ENCODE measurements at places on chromosomes 2 and 18.

- DNase-seq = no peak
Observed at GRCh38 chr2:84217456-84217855, 241.6 kb downstream of the SUCLG1 start.

DNA sequence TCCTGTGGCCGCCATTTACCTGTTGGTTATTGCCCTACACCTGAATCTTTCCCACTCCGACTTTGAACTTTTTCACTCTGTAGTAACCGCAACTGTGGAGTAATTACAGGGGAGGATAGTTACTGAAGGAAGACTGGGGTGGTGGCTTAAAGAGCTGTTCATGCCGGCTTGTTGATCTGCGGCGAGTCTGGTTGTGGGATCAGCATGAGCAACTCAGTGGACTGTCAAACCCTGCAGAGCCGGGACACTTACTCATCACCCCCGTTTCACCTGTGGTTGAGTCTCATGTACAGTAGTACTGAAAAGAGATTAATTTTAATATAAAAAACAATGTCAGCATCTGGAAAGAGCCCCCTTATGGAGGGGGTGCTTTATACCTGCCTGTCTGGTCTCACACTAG, 2.1 kb downstream of the ASB1 start:
- no peak for DNase-seq

DNA sequence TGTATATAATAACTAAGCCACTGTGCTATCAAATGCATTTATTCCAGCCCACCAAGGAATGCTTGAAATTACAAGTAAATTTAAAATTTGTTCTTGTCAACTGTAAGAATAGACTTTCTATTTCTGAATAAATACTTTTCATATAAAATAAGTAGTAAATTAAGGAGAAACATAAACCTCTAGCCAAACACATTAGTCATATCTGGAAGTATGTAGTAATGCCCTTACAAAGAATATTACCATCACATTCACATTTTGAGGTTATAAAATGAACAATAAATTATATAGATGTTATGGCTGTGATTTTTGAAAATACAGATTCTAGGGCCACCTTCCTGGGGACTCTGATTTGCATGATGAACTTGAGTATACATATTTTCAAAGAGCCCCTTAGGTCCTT, 54.7 kb downstream of the SERPINB7 start:
- DNase-seq = no peak

- no peak for DNase-seq
Observed at GRCh38 chr2:234768608-234769196, 183.1 kb upstream of the SH3BP4 start.

GRCh38 chr2:182080493-182080892, 94.8 kb downstream of the PPP1R1C start:
- no peak for DNase-seq

DNA sequence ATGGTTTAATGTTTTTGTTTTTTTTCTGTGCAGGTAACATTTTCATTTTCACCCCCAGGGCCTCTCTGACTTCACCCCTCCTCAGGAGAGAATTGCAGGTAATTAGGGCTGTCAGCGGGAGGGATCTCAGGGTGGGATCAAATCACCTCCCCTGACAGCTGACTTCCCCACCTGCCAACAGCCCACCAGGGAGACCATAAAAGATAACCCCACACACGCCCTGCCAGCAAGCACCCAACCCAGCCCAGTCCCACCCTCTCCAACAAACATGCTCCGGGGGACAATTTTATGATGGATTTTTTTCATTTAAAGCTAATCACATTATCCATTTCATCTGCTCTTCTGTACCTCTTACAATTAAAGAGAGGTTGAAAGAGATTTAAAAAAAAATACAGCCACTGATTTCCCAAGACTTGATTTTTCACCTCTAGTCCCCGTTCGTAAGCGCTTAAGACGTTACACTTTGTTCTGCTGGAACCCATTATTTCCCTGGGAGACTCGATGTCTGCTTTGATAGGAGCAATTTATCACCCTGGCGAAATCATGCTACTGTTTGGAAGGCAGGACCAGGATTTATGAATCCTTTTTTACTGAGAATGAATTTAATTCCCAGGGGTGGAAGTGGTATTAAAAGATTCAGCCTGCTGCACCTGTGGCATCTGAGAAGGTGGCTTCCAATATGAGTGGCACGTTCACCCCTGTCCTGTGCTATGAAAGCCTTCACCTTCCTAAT, 232.9 kb upstream of the ID2 start:
- DNase-seq = no peak

GRCh38 chr2:181190711-181191110, 210.3 kb downstream of the UBE2E3 start:
- no peak for DNase-seq

DNA sequence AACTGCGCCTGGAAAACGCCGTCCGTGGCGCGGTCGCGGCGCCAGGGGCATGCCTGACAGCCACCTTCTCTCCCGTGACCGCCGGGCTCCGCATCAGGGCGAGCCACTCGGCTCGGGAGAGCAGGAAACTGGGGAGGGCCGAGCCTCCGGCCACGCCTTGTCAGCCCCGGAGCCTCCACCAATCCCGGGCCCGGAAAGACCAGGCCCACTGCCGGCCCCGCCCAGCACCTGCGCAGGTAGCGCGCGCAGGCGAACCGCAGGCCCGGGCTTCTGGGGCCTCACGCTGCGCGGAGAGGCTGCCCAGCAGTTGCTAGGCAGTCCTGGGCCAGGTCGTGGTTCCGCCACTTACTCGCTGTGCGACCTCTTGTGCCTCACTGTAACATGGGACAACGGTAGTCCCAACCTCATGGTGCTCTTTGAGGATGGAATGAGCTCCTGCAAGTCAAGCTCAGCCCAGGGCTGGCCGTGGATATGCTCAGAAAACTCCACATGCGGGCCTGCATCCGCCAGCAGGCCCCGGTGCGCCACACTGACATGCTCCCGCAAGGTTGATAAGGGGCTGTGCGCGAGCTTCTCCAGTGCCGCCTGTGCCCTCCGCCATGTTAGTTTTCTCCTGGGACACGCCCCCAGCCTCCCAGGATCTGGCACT, 97.1 kb downstream of the INHBB start:
- no peak for DNase-seq

DNA sequence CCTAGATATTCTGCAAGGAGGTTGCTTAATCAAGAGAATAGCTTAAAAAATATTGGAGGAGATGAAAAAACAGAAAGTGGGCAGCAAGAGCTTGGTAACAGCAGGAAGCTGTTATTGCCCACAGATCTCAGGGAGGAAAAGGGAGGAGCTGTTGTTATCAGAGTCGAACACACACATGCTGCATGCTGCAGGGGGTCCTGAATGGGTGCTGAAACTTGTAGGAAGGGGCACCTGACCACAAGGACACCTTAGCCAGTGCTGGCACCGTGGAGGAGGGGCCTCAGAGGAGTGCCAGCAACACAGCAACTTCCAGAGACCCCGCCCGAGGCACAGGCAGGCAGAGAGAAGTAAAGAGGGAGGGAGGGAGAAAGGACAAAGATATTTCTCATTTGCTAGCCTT, 332.9 kb downstream of the SOCS6 start:
- DNase-seq = no peak

- DNase-seq = no peak
Observed at GRCh38 chr2:160381425-160381951, 112.1 kb downstream of the RBMS1 start.

DNA sequence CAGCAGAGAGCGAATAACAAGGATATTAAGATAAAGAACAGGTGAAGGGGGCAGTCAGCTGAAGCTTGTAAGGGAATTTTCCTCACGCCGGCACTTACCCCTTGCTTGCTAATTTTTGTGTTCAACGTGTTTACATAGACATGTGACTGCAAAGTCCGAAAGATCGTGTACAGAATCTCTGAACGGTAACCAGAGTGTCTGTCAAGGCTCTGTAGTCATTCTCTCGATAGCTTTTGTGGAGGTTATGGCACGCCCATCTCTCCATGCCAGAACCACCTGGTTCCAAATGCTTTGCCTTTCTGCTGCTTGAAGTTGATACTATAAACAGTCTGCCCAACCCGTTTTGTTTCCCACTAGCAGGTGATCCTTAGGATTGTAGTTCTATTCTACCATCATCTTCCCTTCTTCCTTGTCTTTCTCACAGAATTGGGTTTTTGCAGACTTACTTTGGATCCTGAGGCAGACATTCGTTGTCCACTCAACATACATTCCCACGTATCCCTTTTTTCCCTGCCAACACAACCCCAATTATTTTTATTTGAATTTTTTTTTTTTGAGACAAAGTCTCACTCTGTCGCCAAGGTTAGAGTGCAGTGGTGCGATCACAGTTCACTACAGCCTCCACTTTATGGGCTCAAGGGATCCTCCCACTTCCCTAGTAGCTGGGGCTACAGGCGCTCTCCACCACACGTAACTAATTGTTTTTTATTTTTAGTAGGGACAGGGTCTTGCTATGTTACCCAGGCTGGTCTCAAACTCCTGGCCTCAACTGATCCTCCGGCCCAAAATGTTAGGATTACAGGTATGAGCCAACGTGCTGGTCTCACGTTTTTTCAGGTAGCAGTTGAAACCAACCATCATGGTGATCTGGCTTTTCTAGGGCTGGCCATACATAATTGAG, 1.3 kb upstream of the USP34 start:
- DNase-seq = no peak

- DNase-seq = no peak
Observed at GRCh38 chr2:118510807-118511206, 336.6 kb downstream of the EN1 start.

DNA sequence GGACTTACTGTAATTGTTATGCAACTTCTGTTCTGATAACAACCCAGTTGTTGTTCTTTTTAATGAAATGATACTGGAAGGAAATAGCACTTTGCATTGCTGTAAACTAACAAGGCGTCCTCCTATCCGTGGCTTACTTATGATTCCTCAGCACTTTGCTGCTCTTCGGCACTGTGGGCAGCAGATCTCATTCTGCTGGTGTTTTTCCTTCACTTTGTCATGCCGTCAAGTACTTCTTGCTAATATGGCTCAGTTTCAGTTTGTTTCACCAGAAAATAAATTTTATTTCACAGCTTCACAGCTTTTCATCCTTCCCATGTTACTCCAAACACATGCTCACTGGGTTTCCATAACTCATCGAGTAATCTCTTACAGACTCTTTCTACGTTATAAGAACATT, 289.3 kb downstream of the MEIS1 start:
- no peak for DNase-seq

GRCh38 chr2:54708584-54709335, 14.7 kb upstream of the EML6 start:
- no peak for DNase-seq

DNA sequence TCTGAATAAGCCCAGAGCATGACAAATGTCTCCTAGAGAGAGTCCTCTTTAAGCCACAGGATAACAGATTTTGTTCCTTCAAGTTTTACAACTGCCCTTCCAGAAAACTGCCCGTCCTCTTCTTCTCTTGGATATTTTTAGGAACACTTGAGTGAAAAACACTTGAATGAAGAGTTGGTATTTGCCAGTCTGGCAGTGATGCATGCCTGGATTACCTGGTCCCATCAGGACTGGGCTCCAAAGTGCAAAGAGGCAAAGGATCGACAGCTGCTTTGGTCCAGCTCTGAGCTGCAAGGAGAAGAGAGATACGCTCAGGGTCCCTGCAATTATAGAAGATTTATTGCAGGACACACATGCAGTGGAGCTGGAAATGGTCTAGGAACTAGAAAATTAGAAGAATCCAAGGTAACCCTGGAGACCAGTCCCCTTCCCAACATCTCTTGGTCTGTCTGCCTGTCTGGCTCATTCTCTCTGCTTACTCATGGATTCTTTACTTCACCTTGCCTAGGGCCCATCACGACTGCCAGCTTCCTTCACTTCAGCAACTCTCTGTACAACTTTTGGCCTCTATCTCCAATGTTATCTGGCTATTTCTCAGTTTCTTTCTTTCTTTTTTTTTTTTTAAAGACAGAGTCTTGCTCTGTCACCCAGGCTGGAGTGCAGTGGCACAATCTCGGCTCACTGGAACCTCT, 112.1 kb upstream of the SIX2 start:
- DNase-seq = no peak

- DNase-seq = no peak
Observed at GRCh38 chr2:198468136-198468535, 663.7 kb downstream of the PLCL1 start.

- DNase-seq = no peak
Observed at GRCh38 chr18:45221363-45221762, 393.9 kb upstream of the SLC14A2 start.

GRCh38 chr2:13252615-13253014, 535.9 kb downstream of the TRIB2 start:
- DNase-seq = no peak

DNA sequence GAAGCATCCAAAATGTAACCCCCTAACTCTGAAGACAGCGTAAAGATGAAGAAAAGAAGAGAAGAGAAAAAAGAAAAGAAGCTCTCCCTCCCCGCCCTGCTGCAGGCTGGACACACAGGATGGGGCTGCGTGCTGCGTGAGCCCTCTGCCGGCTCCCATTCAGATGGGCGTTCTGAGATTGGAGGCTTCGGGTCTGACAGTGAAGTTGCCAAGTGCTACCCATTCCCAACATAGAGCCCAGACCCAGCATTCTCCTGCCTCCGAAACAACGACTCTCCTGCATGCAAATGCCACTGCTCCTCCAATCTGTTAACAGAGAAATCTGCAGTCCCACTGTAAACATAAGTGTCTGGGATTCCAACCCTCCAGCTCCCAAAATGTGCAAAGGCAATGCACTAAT, 234.9 kb downstream of the BCL11A start:
- DNase-seq = no peak

DNA sequence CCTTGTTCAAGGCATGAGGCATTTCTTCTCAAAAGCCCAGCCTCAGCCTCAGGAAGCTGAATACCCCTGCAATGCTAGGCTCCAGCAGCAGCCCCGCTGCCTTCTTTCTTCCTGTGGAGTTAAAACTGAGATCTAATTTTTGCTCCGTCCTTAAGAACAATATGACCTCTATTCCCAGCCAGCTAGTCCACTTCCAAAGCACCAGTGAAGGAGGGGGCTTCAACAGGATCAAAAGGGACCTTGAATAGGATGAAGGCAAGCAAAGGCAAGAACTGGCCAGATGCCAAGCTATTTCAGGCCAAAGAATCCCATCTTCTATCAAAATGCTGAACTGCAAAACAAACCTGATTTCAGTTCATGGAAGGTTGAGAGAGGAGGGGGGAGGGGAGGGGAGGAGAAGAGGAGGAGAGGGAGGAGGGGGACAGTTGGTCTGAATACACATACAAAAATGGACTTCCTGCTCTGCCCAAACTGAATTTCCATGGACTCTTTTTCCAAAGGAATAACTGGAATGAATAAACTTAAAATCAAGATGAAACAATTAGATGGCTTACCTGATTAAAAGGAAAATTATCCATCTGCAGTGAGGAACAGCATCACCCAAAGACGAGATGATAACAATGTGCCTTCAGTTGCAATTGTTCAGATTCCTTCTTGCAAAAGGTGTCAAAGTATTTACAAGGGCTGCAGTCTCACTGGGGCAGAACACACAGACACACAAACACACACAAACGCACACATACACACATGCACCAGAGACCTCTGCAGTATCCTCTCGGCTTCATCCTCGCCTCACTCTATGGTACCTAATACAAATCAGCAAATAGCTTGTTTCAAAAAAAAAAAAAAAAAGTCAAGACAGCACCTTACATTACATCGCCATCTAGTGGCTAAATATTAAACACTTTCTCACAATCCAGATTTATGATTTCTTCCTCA, at the start of gene SCN1A:
TSS of gene SCN1A (minus strand) at position 804 of the 939 bp plus-strand sequence. CDS start 54,399 bp downstream, outside the sequence.
- DNase-seq = no peak

Data from stimulated activated CD4-positive, alpha-beta T cell treated with anti-CD3 and anti-CD28 coated beads, Interleukin-1b, Interleukin-23, amount 100 ng/mL, for 24 hours (primary cell).